ENCODE measurements at places on chromosomes 1 and 21.

DNA sequence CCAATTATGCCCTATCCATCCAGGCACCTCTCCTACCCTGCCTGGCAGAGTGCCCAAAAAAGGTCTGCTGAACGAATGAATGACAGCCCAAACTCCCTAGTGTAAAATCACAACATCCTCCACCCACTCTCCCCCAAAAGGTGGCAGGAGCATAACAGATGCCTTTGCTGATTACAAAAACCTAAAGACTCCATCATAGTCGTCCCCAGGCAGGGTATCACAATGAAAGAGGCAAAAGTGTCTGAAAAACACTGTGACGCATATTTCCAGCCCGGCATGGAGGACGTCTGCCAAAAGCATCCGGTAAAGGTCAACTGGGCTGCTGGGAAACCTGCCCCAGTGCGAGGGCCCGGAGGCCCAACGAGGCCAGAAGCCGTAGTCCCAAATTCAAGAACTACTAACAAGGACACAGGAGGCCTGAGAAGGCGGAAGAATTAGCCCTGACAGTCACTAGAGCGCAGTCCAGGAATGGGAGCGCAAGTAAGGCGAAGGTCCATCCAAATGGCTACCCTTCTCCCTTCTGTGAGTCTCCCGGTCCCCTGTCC is 576 bp downstream of the SMIM12 start:
- DNase-seq: peak; percentile 45

DNA sequence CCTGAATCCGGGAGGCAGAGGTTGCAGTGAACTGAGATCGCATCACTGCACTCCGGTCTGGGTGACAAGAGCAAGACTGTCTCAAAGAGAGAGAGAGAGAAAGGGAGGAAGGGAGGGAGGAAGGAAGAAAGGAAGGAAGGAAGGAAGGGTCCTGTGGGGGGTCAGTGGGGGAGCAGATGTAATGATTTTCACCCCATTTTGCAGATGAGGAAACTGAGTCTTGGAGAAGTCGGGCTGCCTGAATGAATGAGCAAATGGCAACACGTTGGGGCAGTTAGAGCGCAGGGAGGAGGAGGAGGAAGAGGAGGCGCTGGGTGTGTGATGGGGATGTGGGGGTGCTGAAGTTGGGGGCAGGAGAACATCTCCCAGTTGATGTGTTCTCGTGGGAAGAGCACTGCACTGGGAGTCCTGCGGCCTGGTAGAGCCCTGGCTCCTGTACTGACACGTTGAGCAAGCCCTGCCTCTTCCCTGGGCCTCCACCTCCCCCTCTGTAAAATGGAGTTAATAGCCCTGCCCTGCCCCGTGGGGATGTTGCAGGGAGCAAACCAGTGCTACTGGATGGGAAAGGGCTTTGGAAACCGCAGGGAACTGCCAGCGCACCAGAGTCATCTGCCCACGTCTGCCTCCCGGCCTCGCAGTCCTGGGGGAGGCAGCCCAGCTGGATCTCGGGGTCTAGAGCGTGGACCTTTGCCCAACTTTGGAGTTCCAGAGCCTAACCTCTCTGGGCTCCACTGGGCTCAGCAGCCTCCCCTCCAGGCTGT is 103.2 kb upstream of the CASZ1 start:
- no peak for DNase-seq

GRCh38 chr1:36132029-36132428 is 7.0 kb upstream of the COL8A2 start:
- no peak for DNase-seq

GRCh38 chr1:214709241-214709640 is 106.2 kb downstream of the CENPF start:
- no peak for DNase-seq

DNA sequence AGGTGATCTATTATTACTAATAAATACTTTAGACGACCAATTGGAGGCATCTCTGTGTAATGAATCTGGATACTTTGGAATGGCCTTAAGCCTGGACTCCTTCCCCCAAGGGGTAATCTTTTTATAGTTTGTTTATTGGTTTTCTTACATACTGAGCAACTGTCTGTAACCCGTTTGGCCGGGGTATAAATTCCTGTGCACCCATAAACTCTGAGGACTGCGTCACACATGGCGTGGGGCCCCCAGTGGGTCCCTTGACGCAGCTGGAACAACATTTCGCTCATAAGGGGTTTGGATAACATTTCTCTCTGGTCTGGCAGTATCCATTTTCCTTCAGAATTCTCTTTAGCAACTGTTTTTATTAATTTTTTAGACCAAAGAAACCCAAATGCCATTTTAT is 26.5 kb downstream of the SCCPDH start:
- no peak for DNase-seq

GRCh38 chr1:67441183-67441582 is 11.0 kb upstream of the SERBP1 start:
- no peak for DNase-seq

DNA sequence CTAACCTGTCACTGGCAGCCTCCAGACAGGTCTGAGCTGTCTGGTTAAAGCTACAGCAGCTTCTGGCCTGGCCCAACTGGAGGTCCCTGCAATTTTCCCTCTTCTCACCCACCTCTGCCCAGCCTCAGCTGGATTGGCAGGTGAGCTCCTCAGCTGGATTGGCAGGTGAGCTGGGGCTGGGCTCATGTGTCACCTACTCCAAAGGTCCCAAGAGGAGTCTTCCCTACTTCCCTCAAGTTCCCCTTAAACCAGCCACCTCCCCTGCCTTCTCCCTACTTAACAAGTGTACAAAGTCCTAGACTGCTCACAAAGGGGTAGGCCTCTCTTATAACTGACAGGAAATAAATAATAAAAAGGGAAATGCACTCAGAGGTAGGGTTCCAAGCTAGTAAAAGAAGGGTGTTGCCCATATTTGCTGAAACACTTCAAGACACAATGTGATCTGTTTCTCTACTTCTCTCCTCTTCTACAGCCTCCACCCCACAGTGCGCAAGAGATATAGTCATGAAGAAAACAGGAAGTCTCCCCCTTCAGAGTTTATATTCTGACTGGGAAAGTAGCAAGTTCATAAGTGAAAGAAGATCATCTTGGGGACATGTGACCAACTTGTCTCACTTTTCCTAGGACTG is at the start of gene GPA33:
TSS of gene GPA33 (minus strand) at position 64 of the 629 bp plus-strand sequence. CDS start 90 bp downstream, outside the sequence.
- DNase-seq: peak; percentile 62

GRCh38 chr21:41428847-41429246 is 2.8 kb downstream of the MX1 start:
- DNase-seq: no peak

GRCh38 chr21:44723177-44724131 is 12.1 kb upstream of the TSPEAR start:
- peak; percentile 38 for DNase-seq

- no peak for DNase-seq
Measured at GRCh38 chr1:44926311-44926781, 60.0 kb downstream of the EIF2B3 start.

DNA sequence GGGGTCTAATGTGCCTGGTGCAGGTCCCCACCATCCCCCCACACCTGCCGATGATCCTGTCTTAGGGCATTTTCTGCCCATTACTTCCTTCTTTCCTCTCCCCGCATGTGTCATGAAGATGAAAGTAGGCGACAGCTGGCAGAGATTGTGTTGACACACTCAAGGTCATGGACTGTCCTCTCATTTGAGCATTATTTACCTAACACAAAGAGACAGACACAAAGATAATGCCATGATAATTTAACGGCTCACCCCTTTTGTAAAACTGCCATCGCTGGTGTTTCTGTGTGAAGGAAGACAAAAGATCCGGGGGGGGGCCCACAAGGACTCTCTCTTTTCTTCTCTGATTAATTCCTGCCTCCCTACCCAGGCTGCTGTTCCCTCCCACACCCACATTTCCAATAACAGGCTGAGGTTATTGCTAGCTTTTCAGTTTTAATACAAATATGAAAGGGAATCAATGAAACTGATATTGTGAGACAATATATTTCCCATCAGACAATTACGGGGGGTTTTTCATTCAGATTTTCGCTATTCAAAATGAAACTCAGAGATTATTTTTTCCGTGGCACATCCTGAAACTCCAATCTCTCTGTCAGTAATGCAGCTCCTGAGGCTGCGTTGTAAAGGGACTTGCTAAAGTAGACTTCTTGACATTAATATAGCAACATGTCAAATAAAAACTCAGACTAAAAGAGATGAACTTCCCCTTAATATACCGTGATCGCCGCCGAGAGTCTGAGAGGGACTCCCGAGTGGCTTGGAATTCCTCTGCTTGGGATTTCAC is 561.1 kb downstream of the NPHP4 start:
- no peak for DNase-seq

DNA sequence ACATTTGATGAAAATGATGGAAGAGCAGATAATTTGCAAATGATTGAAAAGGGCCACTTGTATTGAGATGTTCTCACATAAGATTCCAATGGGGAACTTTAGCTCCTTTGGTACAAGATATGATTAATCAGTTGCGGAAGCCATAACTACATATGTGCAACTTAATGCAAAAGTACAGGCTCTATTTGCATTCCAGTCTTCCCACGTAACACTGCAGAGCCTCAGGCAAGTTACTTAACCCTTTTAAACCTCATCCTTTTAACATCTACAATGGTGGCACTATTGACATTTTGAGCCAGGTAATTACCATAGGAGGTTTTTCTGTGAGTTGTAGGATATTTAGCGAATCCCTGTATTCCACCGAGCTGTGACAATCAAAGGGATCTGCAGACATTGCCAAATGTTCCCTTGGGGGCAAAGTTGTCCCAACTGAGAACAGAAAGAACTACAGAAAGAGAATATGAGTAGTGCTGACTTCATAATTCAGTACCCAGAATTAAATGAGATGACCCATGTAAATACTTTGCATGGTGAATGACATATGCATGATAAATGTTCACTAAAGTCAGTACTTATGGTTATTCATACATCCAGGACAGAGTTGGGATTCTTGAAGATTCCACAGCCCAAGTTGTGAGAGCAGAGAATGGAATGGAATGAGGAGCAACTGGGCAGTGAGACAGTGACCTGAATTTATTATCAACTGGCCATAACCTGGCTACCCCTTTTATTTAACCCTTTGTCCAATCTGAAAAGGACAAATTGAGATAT is 62.6 kb downstream of the SPAG17 start:
- DNase-seq: no peak

DNA sequence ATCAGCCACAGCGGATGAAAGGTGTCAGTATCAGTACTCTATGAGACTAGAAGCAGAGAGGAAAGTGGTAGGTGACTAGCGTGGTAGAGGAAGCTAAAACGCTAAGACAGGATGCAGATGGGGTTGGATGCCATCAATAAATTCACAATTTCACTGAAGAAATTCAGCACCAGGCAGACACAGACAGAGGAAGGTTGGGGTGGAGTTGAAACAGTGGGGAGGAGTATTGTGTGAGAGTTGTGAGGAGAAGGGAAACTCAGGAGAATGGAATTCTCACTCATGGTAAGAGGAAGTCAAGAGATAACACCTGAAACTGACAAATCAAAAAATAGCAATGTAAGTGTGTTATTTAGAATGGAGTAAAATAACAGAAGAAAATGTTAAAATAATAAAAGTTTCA is 208.5 kb upstream of the DAB1 start:
- DNase-seq: no peak

- DNase-seq: no peak
Measured at GRCh38 chr1:235878082-235878811, 11.5 kb upstream of the LYST start.

- no peak for DNase-seq
Measured at GRCh38 chr21:26544201-26544775, 28.8 kb downstream of the CYYR1 start.

GRCh38 chr1:77589231-77589630 is 93.2 kb downstream of the ZZZ3 start:
- no peak for DNase-seq

DNA sequence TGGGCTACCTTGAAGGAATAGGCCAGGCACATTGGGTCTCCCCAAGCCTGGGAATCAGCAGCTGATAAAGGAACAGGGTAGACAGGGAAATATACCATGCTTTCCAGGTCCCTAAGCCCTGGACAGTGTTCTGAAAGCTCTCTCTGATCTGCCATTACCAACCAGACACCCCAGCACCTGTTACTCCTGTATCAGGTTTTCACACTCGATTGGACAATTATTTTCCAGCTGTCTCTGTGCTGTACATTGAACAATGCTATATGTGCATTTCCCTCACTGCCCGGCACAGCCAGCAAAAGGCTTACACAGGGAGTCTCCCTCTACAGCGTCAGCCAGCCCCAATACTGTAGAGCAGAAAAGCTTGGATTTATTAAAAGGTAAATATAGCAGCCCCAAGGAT is 4.7 kb downstream of the CFAP45 start:
- no peak for DNase-seq

DNA sequence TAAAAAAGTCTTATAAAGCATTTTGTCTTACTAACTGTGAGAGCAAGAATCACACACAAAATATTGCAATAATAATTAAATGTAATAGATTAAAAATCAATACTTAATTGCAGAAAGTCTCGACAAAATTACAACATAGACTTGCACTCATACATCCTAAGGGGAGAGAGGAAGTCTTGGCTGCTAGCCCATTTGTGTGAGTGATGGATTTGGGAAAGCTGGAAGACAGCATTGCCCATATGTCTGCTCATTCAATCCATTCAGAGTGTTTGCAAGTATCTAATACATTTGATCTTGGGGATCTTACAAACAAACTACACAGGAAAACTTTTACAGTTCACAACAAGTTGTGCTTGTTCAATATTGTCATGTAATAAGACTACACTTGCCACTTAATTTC is 140.5 kb downstream of the COL11A1 start:
- DNase-seq: no peak

DNA sequence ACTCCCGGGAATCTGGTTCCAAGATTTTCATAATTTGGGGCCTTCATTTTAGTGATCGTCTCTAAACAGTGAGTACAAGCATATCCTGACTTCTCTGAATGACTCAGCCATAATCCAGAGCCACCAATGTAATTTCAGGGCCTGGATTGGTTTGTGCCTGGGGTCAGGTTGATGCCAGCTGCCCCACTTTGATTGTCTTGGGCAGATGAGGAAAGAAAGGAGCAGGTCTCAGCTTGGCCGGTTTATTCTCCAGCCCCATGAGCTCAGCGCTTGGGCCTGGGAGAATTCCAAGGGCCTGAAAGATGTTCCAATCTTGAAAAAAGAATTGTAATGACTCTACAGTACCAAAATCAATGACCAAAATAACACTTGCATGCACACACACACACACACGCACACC is 71.2 kb upstream of the ECE1 start:
- DNase-seq: no peak

- no peak for DNase-seq
Measured at GRCh38 chr1:112406771-112407170, 10.8 kb downstream of the CTTNBP2NL start.

DNA sequence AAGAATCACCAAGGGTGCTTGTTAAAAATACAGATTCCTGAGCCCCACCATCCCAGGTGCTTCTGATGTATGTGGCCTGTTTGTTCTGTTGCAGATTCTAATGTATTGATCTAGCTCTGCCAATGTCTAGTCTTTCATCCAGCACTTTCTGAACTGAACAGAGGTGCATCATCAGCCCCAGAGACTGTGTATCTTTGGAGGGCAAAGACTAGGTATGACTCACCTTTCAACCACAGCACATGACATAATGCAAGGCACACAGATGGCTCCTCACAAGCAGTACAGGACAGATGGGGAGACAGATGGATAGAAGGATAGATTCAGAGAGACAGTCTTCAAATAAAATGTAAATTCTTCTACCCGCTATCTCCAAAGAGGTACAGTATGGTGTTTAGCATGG is 32.3 kb downstream of the CD58 start:
- DNase-seq: peak; percentile 37

GRCh38 chr1:206808615-206809014 is 36.3 kb upstream of the IL10 start:
- DNase-seq: peak; percentile 75

GRCh38 chr1:27111626-27112573 is 43.0 kb downstream of the SLC9A1 start:
- DNase-seq: peak; percentile 74

GRCh38 chr21:18403735-18404450 is at the start of gene TMPRSS15:
Gene TMPRSS15 (minus strand): TSS chr21:18403785. CDS start chr21:18403622, 163 bp downstream.
- DNase-seq: no peak
